ENCODE measurements at places on chromosomes 6 and 20.

- DNase-seq: no peak
Observed at GRCh38 chr6:134902936-134903335, 47.0 kb downstream of the ALDH8A1 start.

GRCh38 chr20:14951707-14952418, 614.5 kb upstream of the FLRT3 start:
- DNase-seq: no peak

- no peak for DNase-seq
Observed at GRCh38 chr6:148955441-148955840, 208.6 kb downstream of the UST start.

- DNase-seq: no peak
Observed at GRCh38 chr6:111550195-111550594, 55.5 kb downstream of the TRAF3IP2 start.

GRCh38 chr6:71544028-71544427, 255.4 kb downstream of the OGFRL1 start:
- DNase-seq: no peak

DNA sequence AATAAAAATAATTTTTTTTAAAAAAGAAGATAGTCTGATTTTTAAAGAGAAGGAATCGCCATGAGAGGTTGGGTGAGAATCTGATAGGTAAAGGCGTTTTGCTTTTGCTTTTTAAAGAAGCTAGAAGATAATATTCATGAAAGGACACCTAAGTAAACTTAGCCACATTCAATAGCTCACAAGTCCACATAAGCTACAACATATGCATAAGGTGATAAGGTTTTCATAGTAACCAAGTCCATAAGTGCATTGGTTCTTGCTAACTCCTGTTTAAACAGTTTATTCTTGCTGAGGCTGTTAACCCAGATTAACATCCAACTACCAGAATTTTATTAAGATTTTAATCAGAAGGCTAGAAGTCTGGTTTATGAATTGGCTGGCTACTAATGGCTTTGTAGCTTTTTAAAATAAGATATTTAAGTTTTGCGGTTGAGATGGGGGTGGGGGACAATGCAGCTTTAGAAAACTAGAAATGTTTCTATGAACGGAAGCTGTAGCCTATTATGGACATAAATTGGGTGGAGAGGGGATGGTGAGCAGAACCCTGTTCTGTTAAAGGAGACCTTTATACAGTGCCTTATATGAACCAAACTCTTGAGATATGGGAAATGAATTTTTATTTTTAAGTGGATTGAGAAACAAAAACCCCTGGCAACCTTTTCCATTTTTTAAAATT, 235.1 kb downstream of the ZFAND3 start:
- no peak for DNase-seq

- no peak for DNase-seq
Observed at GRCh38 chr20:44326391-44327159, 10.3 kb upstream of the R3HDML start.

- no peak for DNase-seq
Observed at GRCh38 chr20:4029505-4030467, 14.4 kb upstream of the RNF24 start.

- DNase-seq: no peak
Observed at GRCh38 chr6:87738000-87738399, 36.0 kb upstream of the AKIRIN2 start.

DNA sequence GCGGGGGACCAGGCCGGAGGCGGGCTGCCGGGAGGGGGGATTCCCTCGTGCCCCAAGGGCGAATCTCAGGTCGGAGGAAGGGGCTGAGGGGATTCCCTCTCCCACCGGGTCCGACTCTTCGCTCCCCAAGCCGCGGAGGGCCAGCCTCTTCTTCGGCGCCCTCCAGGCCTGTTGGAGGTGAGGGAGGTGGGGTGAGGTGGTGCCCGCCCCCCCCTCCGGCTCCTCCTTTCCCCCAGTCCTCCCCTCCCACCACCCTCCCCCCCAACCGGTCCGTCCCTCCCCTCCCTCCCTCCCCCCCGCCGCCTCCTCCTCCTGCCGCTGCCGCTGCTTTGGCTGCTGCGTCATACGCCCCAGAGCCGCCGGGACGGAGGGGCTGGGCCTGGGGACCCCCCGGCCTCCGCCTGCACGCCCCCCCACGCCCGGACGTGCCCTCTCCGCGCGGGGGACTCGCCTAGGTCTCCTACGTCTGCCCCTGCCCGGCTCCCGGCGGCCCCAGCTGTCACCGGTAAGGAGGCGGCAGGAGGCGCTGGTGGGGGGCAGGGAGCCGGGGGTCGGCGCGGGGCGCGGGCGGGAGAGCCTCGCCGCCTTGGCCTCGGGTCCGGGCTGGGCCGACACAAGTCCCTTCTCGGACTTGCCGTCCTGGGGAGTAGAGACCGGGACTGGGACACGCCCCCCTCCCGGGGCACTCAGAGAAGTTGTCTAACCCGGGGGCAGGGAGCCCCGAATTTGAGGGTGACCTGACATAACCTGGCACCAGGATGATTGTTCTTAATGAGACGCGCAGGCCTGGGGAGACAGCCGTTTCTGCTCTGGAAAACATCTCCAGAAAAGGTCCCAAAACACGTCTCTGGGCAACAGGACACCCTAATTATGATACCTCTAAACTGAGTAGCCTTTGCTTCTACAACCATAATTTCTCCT, at the start of gene PHF1:
TSS of gene PHF1 (plus strand) at position 304 of the 921 bp plus-strand sequence. CDS start 1,250 bp downstream, outside the sequence.
- no peak for DNase-seq

DNA sequence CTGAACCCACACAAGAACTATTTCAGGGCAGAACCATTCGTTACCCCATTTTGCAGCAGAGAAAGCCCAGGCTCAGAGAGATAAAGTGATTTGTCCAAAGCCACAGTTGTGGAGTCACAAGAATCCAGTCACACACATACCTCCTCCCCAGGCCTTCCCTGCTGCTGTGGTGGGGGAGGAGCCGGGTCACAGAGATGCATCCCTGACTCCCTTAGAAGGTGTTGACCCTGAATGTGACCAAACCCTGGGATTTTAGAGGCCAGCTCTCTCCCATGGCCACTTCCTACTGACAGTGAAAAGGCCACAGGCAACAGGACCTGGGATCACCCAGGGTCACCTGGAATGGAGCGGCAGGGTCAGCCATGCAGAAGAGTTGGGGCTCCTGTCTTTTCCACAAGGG, 48.6 kb downstream of the CHMP4B start:
- no peak for DNase-seq

DNA sequence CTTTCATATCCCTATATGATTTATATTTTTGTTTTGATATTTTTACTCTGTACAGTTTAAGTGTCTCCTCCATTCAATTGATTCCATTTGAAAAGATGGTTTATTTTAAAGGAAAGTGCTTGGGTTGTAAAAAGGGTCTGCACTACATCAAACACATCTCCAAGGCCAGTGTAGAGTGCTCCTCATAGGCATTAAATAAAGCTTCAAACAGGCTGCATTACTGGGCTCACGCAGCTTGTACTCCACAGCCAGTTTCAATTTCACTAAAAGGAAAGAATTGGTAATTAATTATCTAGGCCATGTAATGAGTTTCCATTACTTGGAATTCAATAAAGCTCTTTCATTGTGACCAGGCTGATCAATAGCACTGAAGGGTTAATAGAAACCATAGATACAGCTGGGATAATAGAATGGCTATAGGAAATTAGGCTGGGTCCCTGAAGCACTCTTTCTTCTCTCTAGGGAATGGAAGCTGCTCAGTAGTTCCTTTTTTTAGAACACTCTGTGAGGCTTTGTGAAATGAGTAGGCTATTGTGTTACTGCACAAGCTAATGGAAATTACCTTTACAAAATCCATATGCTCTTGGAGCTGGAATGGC, 442.2 kb downstream of the RNF144B start:
- no peak for DNase-seq
